ENCODE measurements at places on chromosomes 6 and 20. TPM values are rescaled to one million over a fixed set of nuclear protein-coding genes. Genes with fewer than 3 reads are reported as not detected.

DNA sequence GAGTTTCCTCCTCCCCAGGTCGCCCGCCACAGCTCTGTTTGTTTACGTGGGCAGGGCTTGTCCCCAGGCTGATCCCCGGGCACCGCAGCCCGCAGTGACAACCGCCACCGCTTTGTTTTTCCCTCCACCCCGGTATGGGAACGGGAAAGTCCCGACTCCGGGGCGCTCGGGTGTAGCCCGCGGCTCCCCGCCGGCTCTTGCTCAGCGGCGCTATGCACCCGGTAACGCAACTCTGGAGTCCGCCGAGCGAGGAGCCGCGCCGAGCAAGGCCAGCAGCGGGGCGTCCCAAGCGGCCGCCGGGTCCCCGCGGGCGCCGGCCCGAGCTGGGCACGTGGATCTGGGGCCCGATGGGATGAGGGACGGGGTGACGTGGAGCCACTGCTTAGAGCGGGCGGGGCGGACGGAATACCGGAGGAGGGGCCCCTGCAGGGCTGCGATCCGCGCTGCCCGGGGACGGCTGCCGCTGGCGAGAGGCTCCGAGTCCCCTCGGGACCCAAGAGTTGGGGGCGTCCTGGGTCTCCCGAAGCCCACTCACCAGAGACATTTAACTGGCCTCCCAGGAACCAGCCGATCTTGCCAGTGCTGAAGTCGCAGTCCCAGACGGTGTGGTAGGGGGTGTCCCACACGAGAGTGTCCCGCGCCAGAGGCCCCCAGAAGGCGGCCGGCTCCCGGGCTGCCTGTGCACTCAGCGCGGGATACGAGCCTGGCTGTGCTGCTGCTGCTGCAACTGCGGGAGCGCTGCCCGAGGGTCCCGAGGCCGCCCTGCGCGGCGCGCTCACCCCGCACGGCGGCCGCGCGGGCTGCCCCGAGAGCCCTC lies 497 bp downstream of the ACSS1 start:
- H3K27me3 ChIP-seq = peaks cover 29% of the 10 kb centered on the region
- H3K4me3 ChIP-seq = peak overlapping the region; percentile 68
- peaks cover 15% of the 10 kb centered on the region for H3K4me1 ChIP-seq
- peak overlapping the region; percentile 38 for H3K27ac ChIP-seq
- H3K36me3 ChIP-seq = no peaks in the 10 kb centered on the region

- no peaks in the 10 kb centered on the region for H3K27me3 ChIP-seq
- peak within 1 kb of the TSS; percentile 97 for H3K27ac ChIP-seq
- peaks cover 14% of the 10 kb centered on the region for H3K4me1 ChIP-seq
- peak within 1 kb of the TSS; percentile 75 for H3K4me3 ChIP-seq
- peak; percentile 96 for DNase-seq
- H3K36me3 ChIP-seq = peaks cover 12% of the 10 kb centered on the region
These were observed at the start of gene PPIL1 for GRCh38 chr6:36874443-36875249. Gene PPIL1 (minus strand): TSS chr6:36874803. CDS start chr6:36874772, 31 bp downstream.

GRCh38 chr6:142374965-142375733 lies 73.3 kb downstream of the ADGRG6 start:
- no peak overlapping the region for H3K27ac ChIP-seq
- no peak overlapping the region for H3K4me3 ChIP-seq
- H3K36me3 ChIP-seq = no peaks in the 10 kb centered on the region
- DNase-seq = peak; percentile 40

GRCh38 chr6:38179300-38179699 lies 359.8 kb downstream of the ZFAND3 start:
- no peaks in the 10 kb centered on the region for H3K4me1 ChIP-seq
- H3K4me3 ChIP-seq = no peak overlapping the region
- H3K27ac ChIP-seq = no peak overlapping the region
- H3K36me3 ChIP-seq = no peaks in the 10 kb centered on the region

DNA sequence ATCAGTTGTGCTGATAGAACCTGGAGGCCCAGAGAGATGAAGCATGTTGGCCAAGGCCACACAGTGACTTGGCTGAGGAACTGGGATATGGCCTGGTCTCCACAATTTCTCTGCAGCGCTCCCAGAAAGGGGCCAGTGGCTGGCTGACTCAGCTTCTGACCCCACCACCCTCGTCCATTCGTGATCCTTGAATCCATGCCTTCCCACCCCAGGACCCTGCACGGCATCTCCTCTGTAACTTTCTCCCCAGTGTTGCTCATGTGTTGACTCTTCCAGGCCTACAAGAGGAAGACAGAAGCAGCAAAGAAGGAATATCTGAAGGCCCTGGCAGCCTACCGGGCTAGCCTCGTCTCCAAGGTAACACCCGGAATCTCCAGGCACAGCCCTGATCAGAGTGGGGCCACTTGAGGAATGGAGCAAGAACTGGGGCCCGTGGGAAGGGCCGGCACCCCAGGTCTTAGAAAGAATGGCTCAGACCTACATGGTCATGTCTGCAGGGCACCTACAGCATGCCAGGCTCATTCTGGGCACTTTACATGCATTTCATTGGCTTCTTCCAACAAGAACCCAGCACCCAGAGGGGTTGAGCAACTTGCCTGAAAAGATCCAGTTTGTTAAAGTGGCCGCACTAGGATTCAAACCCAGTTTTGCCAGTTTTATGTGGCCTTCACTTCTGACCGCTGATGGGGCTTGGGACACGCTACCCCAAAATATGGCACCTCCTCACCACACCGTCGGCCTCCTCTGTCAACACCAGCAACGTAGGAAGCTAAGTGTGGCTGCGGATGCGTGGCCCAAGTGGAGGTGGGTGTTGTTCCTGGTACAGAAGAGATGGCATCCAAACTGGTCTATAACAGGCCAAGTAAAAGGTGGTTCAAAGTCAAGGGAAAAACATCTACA lies 122.2 kb downstream of the JPH2 start:
- no peaks in the 10 kb centered on the region for H3K4me1 ChIP-seq
- DNase-seq = no peak
- H3K27ac ChIP-seq = no peak overlapping the region

- H3K4me3 ChIP-seq = peak overlapping the region; percentile 1
- H3K36me3 ChIP-seq = no peaks in the 10 kb centered on the region
- no peaks in the 10 kb centered on the region for H3K27me3 ChIP-seq
- H3K27ac ChIP-seq = peak overlapping the region; percentile 59
- peak; percentile 77 for DNase-seq
- H3K4me1 ChIP-seq = peaks cover 54% of the 10 kb centered on the region
These were observed 39.8 kb upstream of the ARHGAP18 start for GRCh38 chr6:129749749-129750120.

DNA sequence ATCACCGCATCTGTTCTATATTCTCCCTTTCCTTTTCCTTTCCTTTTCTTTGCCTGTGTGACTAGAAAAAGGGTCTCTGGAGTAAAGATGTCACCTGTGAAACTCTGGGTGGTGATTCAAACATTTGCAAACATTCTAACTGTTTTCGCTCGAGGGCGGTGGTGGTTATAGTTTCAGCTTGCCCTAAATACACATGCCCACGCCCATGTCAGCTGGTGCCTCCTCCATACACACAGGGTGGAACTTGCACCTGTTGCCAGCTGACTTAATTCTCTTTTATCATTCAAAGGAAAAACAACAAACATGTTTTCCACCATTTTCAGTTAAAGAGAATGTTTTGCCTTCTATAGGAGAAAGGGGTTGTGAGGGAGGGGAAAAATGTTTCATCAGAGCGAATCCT lies 381.9 kb upstream of the ARID1B start:
- no peak for DNase-seq
- no peaks in the 10 kb centered on the region for H3K36me3 ChIP-seq
- H3K4me3 ChIP-seq = no peak overlapping the region
- no peak overlapping the region for H3K27ac ChIP-seq

- H3K4me3 ChIP-seq = no peak overlapping the region
- no peaks in the 10 kb centered on the region for H3K36me3 ChIP-seq
- no peak for DNase-seq
These were observed 142.3 kb downstream of the LY86 start for GRCh38 chr6:6730831-6731230.

DNA sequence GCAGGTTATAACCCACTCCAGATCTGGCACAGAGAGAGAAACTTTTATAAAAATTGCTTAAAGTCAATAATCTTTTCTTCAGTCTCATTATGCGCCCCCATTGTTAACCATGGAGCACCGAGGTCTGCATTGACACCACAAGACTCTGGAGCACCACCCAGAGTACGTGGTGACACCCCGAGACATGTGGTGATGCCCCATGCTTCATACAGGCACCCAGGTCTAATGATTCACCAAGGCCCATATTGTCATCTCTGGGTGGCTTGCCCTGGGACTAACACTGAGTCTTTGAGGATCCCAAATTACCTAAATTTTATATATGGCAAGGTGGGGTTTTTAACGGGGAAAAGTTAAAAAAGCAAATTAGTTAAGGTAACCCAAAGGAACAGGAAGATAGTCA lies 31.1 kb downstream of the CD109 start:
- DNase-seq = no peak
- no peaks in the 10 kb centered on the region for H3K4me1 ChIP-seq

DNA sequence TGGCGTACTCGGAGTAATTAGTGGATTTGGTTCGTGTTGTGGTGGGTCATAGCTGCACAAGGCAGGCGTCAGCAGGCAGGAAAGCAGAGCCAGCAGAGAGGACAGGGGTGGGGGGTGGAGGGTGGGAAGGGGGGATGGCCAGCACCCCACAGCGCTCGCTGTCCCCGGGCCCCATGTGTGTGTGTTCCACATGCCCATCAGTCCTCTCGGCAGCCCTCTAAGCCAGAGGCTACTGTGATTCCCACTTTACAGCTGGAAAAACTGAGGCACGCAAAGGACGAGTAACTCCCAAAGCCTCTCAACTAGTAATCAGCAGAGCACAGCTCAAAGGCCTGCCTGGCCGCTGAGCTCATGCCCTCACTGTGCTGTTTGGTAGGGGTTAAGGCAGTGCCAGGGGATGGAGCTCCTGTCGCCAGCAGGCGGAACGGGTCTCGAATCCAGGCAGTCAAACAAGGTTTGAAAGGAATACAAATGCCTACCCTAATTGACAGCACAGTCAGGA lies 175.2 kb downstream of the ZDHHC14 start:
- H3K4me1 ChIP-seq = no peaks in the 10 kb centered on the region
- no peak overlapping the region for H3K4me3 ChIP-seq
- H3K27ac ChIP-seq = no peak overlapping the region
- DNase-seq = no peak

Gene MYO6
- total RNA-seq = 2.8 TPM

Gene MYL9
- total RNA-seq = 0.11 TPM

Gene CDK19
- total RNA-seq = 23.7 TPM

Gene TMEM74B
- total RNA-seq = not detected

Gene TGM3
- not detected for total RNA-seq

Gene THBD
- not detected for total RNA-seq

Gene ANKRD6
- total RNA-seq = 36.4 TPM

Measured in A673 (cell line).